Smooth muscle cell of bladder (primary cell): ENCODE measurements at places on chromosomes 7 and 10. TPM values are rescaled to one million over a fixed set of nuclear protein-coding genes. Genes with fewer than 3 reads are reported as not detected.

The IGF2BP3 gene
- 8.4 and 12.8 TPM in 2 replicates for total RNA-seq

The CPEB3 gene
- 0.43 and 0.55 TPM in 2 replicates for total RNA-seq

The FGL2 gene
- total RNA-seq: 58.2 and 114 TPM in 2 replicates

The FAM13C gene
- total RNA-seq: 0.83 and 0.85 TPM in 2 replicates

The TEX36 gene
- not detected in 2 replicates for total RNA-seq

The GPR158 gene
- 0.14 and 0.18 TPM in 2 replicates for total RNA-seq

The COL17A1 gene
- 0.43 and 0.74 TPM in 2 replicates for total RNA-seq

The PDK4 gene
- 13.1 and 16.2 TPM in 2 replicates for total RNA-seq

The CISD1 gene
- 18.2 and 23.9 TPM in 2 replicates for total RNA-seq

The SUN1 gene
- total RNA-seq: 95.4 and 135 TPM in 2 replicates

The GDF2 gene
- total RNA-seq: not detected in 2 replicates

The TMEM184A gene
- total RNA-seq: 0.09 and 0.14 TPM in 2 replicates

The FOXP2 gene
- total RNA-seq: 2.4 and 3.2 TPM in 2 replicates

The NME8 gene
- not detected in 2 replicates for total RNA-seq

The HYAL4 gene
- total RNA-seq: not detected in 2 replicates

The EPHA1 gene
- 0.09 and 0.14 TPM in 2 replicates for total RNA-seq

The FAM25G gene
- total RNA-seq: not detected in 2 replicates

The TAS2R60 gene
- total RNA-seq: not detected in 2 replicates
